ENCODE measurements at places on chromosomes 3 and 15. TPM values are rescaled to one million over a fixed set of nuclear protein-coding genes. Genes with fewer than 3 reads are reported as not detected.

GRCh38 chr3:108677811-108678210 lies 79.4 kb downstream of the RETNLB start:
- no peaks in the 10 kb centered on the region for H3K4me1 ChIP-seq
- no peaks in the 10 kb centered on the region for H3K27me3 ChIP-seq
- no peak overlapping the region for H3K4me3 ChIP-seq

The SPINT1 gene
- 290 TPM for total RNA-seq

- DNase-seq = no peak
- H3K4me3 ChIP-seq = no peak overlapping the region
- H3K4me1 ChIP-seq = peaks cover 4% of the 10 kb centered on the region
- H3K27ac ChIP-seq = no peak overlapping the region
Observed at GRCh38 chr3:140559546-140559945, 118.3 kb upstream of the TRIM42 start.

The FBXO40 gene
- total RNA-seq = not detected

- H3K4me3 ChIP-seq = peak overlapping the region; percentile 95
- no peak for DNase-seq
- H3K4me1 ChIP-seq = peaks cover 13% of the 10 kb centered on the region
- no peaks in the 10 kb centered on the region for H3K27me3 ChIP-seq
- no peaks in the 10 kb centered on the region for H3K36me3 ChIP-seq
Observed at GRCh38 chr3:48990636-48991469, 812 bp downstream of the P4HTM start.

DNA sequence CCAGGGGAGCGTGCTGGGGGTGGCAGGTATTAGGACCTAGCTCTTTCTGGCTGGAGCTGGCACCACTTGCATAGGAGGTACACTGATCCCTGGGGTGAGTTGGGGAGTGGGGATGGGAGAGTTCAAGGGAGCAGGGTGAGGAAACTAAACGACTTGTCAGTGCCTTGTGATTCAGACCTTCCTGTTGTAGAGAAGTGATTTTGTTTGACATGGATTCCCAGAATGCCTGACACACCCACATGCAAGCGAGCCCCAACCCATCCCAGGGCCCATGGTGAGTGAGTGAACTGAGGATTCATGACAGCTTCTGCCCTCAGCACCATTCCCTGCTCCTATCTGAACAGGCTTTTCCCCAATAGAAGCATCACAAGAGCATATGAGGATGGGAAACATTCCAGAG lies 15.6 kb upstream of the UBE2Q2 start:
- peaks cover 61% of the 10 kb centered on the region for H3K4me1 ChIP-seq
- H3K4me3 ChIP-seq = no peak overlapping the region
- H3K27me3 ChIP-seq = no peaks in the 10 kb centered on the region
- no peak overlapping the region for H3K27ac ChIP-seq

- no peaks in the 10 kb centered on the region for H3K4me1 ChIP-seq
- no peak for DNase-seq
- no peaks in the 10 kb centered on the region for H3K36me3 ChIP-seq
- H3K27me3 ChIP-seq = no peaks in the 10 kb centered on the region
- no peak overlapping the region for H3K4me3 ChIP-seq
Observed at GRCh38 chr3:167166012-167166411, 214.1 kb downstream of the ZBBX start.

DNA sequence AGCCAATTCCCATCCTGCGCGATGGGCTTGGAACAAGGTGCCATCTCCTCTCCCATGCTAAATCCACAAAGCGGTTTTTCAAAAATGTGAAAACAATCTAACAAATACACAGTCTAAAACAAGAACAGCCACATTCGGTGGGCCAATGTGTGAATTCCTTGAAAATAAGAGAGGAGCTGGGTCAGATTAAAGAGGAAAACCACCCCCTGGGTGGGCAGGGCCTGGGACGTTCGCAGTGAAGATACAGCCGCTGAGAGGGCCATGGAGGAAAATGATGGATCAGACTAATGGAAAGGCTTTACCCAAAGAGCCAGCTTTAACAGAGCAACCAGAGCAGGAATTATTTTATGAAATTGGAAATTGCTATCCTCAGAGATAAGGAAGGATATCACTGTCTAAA lies 27.4 kb downstream of the PRR20G start:
- no peak overlapping the region for H3K4me3 ChIP-seq
- H3K4me1 ChIP-seq = no peaks in the 10 kb centered on the region
- H3K27ac ChIP-seq = no peak overlapping the region
- no peaks in the 10 kb centered on the region for H3K27me3 ChIP-seq

DNA sequence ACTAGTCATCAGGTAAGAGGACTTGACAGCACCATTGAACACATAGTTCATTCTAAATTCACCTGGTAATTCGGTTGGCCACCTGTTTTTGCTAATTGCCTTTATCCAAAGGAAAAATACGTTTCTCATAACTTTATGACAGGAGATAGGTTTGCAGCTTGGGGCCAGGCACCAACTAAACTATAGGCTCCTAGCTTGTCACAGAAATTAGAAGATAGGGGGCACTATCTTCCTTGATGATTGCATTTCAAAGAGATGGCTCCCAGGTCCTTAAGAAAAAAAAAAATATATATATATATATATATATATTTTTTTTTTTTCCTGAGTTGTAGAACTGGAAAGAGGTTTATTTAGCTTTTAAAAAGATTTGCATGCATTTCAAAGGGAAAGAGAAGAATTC lies 563.6 kb downstream of the NAALADL2 start:
- no peak for DNase-seq
- H3K4me1 ChIP-seq = no peaks in the 10 kb centered on the region

GRCh38 chr3:148546959-148547358 lies 150.7 kb upstream of the AGTR1 start:
- H3K27me3 ChIP-seq = no peaks in the 10 kb centered on the region
- no peak for DNase-seq
- H3K27ac ChIP-seq = no peak overlapping the region
- no peaks in the 10 kb centered on the region for H3K36me3 ChIP-seq
- H3K4me3 ChIP-seq = no peak overlapping the region

DNA sequence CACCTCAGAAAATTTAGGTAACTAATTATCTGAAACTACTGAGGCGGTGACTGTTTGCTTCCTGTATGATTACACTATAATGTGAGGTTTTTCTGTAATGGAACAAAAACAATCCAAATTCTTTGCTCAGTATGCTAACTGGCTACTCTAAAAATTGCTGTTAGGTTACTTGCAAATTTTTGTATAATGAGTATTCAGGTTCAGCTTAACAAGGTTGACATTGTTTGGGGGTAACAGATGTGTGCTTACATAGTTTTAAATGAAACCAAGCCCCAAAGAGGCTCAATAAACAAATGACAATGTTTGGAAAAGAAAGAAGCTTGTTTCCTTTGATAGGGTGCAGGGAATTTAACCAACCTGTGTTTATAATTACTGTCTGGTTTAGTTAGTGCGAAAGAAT lies 414.5 kb upstream of the MDFIC2 start:
- no peak overlapping the region for H3K4me3 ChIP-seq
- no peaks in the 10 kb centered on the region for H3K27me3 ChIP-seq
- H3K36me3 ChIP-seq = no peaks in the 10 kb centered on the region
- no peaks in the 10 kb centered on the region for H3K4me1 ChIP-seq
- no peak overlapping the region for H3K27ac ChIP-seq

GRCh38 chr3:120640231-120640630 lies 41.8 kb downstream of the HGD start:
- no peaks in the 10 kb centered on the region for H3K36me3 ChIP-seq
- DNase-seq = no peak
- H3K27me3 ChIP-seq = no peaks in the 10 kb centered on the region
- no peaks in the 10 kb centered on the region for H3K4me1 ChIP-seq
- H3K27ac ChIP-seq = no peak overlapping the region
- no peak overlapping the region for H3K4me3 ChIP-seq

The LEO1 gene
- 30.7 TPM for total RNA-seq

DNA sequence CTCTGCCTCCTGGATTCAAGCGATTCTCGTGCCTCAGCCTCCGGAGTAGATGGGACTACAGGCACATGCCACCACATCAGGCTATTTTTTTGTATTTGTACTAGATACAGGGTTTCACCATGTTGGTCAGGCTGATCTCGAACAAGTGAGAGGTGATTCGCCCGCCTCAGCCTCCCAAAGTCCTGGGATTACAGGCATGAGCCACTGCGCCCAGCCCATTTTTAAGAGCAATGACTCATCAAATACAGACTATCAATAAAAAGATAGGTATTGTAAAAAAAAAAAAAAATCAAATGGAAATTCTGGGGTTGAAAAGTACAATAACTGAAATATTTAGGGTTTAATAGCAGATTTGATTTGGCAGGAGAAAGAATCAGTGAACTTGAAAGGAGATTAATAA lies 129.0 kb downstream of the TJP1 start:
- H3K4me3 ChIP-seq = no peak overlapping the region
- H3K4me1 ChIP-seq = no peaks in the 10 kb centered on the region
- 0 out of 2 replicates have a peak, but pooled peaks cover 3% of the 10 kb centered on the region for H3K36me3 ChIP-seq
- peak overlapping the region; percentile 31 for H3K27ac ChIP-seq
- no peak for DNase-seq

DNA sequence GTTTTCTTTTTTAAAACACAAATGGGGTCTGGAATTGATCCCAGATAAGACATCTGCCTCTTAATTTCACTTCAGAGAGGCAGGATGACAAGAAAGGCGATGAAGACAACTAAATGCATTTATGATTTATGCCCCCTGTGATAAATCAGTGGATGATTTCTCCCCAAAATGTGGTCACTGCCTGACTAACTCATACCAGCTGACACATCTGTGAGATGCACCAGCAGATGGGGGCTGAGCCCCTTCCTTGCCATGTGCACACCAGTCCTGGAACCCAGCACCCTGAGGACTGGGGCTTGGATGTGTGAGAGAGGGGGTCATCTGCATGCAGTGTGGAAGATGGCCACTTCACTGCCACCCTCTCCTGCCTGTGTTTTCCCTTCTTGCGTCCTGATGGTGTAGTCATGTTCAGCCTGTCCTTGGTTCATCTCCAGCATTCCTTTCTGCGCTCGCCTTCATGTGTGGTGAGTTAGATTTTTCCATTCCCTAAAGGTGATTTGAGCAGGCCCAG lies 264.3 kb downstream of the LRTM1 start:
- no peak overlapping the region for H3K4me3 ChIP-seq
- no peaks in the 10 kb centered on the region for H3K36me3 ChIP-seq
- H3K27ac ChIP-seq = no peak overlapping the region
- H3K27me3 ChIP-seq = no peaks in the 10 kb centered on the region

GRCh38 chr3:120749843-120750242 lies 7.3 kb downstream of the GTF2E1 start:
- H3K27ac ChIP-seq = no peak overlapping the region

DNA sequence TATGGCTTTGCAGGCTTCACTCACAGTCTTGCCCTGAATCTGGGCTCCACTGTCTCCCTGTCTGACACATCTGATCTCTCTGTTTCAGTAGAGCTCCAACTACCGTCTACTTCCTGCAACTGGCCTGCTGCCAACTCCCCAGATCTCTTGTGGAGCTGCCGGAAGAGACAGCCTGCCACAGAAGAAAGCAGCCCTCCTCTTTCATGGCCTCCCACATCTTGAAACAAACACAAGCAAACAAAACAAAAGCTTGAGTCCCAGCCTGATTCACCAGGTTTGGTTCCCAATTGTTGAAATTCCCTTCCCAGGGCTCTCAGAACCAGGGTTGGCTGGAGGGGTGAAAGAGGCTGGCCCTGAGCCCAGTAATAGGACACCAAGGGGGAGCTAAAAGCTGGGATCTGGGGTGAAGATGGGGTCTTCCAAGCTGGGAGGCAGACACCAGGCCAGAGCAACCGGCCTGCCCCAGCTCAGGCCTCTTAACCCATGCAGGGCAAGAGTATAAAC lies 55.3 kb upstream of the CA12 start:
- no peak overlapping the region for H3K27ac ChIP-seq
- H3K27me3 ChIP-seq = no peaks in the 10 kb centered on the region
- H3K36me3 ChIP-seq = no peaks in the 10 kb centered on the region
- no peak for DNase-seq
- no peaks in the 10 kb centered on the region for H3K4me1 ChIP-seq

The SAXO2 gene
- 0.61 TPM for total RNA-seq

DNA sequence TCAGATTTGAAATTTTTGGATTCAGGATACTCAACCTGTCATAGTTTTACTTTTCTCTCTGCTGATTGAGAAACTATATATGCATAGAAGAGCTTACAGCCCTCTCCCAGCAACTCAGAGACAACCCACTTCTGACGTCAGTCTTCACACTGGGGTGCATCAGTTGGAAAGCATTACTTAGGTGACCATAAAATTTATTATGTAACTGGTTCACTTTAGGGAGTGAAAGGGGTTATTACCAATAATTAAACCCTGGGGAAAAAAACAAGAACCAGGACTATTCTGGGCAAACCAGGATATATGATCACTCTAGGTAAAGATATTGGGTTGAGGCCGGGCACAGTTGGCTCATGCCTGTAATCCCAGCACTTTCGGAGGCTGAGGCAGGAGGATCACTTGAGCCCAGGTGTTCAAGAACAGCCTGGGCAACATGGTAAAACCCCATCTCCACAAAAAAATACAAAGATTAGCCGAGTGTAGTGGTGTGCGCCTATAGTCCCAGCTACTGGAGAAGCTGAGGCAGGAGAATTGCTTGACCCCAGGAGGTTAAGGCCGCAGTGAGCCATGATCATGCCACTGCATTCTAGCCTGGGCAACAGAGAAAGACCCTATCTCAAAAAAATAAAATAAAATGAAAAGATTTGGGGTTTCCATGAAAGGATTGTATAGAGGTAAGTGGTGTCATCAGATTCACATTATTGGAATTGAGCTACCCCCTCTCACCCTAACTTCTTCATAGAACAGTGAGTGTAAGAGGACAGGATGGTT lies 27.1 kb downstream of the HES1 start:
- H3K4me1 ChIP-seq = peaks cover 34% of the 10 kb centered on the region
- H3K4me3 ChIP-seq = no peak overlapping the region
- DNase-seq = no peak
- H3K27ac ChIP-seq = no peak overlapping the region

DNA sequence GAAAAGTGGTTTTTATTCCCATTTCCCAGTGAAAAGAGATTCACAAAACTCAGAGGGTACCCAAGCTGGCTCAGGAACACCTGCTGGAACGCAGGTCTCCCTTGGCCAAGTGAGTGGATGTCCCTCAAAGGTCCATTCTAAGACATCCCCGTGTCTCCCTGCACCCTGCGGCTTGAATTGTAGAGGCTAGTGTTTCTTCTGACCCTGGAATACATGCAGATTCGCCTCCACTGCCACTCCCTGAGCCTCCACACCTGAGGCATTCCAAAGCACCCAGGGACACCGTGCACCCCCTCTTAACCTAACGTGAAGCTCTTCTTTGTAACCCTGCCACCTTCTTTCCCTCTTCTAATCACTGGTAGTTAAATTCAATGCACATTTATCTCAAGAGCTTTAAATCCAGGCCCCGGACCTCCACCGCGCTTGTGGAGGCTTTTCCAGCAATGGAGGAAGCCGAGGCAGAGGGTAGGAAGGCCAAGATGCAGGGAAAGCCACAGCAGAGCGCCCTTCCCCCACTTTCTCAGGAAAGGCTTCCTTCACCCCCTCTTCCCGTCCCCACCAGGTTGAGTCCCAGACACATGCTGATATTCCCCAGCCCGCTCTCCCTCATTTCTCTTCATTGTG lies 590 bp upstream of the ITGA11 start:
- H3K4me1 ChIP-seq = peaks cover 6% of the 10 kb centered on the region
- no peak overlapping the region for H3K27ac ChIP-seq
- H3K27me3 ChIP-seq = no peaks in the 10 kb centered on the region
- no peak for DNase-seq
- H3K36me3 ChIP-seq = no peaks in the 10 kb centered on the region

- H3K27ac ChIP-seq = no peak overlapping the region
- DNase-seq = no peak
- H3K36me3 ChIP-seq = no peaks in the 10 kb centered on the region
- H3K27me3 ChIP-seq = no peaks in the 10 kb centered on the region
Observed at GRCh38 chr3:20123131-20123652, 62.8 kb downstream of the SGO1 start.

- no peaks in the 10 kb centered on the region for H3K27me3 ChIP-seq
- H3K27ac ChIP-seq = no peak overlapping the region
- DNase-seq = no peak
- no peak overlapping the region for H3K4me3 ChIP-seq
Observed at GRCh38 chr3:81910244-81910852, 148.9 kb upstream of the GBE1 start.

The CHST13 gene
- total RNA-seq = 17.0 TPM
